Fibroblast of lung (primary cell): ENCODE measurements at places on chromosomes 2 and 18. TPM values are rescaled to one million over a fixed set of nuclear protein-coding genes. Genes with fewer than 3 reads are reported as not detected.

DNA sequence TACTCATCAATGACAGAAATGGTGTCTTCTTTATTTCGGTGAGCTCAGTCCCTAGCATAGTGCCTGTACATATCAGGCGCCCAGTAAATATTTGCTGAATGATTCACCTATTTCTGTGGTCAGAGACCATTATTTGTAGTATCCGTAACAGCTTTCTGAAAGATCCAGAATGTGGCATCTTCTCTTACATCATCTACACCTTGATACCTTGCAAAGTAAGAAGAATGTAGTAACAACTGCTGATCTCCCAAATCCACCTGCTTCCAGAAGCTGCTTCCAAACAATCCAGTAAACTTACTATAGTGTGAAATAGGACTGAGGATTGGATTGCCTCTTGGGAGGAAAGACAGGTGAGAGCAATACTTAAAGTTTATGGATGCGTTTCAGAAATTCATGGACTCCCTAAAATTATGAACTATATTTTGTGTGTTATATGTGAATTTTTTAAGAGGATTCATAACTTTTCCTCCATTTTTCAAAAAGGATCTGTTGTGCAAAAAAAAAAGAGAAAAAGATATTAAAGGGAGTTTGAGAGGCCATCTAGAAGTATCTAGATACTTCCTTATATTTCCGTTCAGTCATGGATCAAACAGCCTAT lies 945 bp upstream of the ASXL2 start:
- DNase-seq = peak; percentile 47

SMAD2 gene
- total RNA-seq = 31.3 and 76.0 TPM in 2 replicates

DNA sequence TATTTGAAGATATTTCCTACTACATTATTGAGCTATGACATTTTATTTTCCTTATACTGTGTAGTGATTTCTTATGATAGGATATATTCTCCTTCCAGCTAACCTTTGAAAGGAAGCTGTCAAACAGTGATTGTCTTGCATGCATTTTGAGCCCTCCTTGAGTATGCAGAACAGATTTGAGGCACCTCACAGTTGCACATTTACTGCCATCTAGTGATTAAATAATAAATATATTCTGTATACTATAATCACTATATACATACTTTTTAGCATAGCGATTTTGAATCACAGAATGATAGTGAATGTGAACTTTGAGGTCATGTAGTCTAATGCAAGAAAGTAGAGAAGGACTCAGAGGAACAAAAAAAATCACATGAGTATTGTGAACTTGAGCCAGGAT lies 268.4 kb upstream of the CDH19 start:
- DNase-seq = peak; percentile 19

GRCh38 chr2:197310987-197311420 lies 424 bp upstream of the ANKRD44 start:
- DNase-seq = no peak

- peak; percentile 33 for DNase-seq
Measured at GRCh38 chr2:58215429-58215828, 25.7 kb downstream of the FANCL start.

GRCh38 chr2:217363470-217363869 lies 503.6 kb upstream of the TNP1 start:
- no peak for DNase-seq

UGT1A5 gene
- not detected in 2 replicates for total RNA-seq

- DNase-seq = no peak
Measured at GRCh38 chr18:54173980-54174630, 50.4 kb downstream of the MBD2 start.

OBSL1 gene
- 28.7 and 34.4 TPM in 2 replicates for total RNA-seq

DNA sequence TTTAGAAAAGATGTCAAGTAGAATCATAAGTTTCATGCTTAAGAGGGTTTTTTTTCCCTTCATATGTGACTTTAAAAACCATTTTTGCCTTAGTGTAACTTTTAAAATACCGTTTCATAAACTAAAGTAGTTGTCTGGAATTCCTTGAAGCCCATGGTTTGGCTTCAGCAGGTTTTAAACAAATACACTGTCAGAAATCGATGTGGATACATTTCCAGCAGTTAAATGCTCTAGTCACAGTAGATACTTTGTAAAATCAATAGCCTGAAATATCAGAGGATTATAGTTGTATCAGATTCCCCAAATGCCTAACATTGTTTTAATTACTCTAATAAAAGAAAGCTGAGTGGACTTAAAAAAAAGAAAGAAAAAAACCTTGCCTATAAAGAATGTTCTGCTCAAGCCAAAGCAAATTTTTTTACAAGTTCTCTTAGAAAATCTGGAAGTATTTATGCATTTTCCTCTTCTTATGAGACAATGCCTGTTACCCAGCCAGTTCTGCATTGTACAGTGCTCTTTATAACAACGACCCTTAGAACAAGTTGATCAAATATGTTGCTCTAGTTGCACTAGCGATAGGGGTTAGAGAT lies 260.5 kb downstream of the LTBP1 start:
- no peak for DNase-seq

GRCh38 chr2:1940679-1941078 lies 196.4 kb upstream of the PXDN start:
- no peak for DNase-seq

DNA sequence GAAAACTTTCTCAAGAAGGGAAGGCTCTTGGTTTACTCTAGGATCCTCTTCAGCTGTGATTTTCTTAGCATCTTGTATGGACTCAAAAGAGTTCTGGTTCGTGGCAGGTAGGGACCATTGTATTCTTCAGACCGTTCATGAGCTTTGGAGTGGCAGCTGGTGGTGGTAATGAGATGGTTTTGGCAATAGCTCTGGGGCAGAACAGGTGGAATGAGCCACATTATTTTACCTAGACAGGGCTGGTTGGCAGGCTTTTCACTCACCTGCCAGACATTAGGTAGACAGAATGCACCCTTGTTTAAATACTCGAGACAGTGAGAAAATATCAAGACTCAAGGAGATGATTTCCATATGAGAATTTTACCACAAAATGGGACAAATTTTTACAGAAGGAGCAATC lies 26.2 kb upstream of the MGAT5 start:
- no peak for DNase-seq

GRCh38 chr18:58484989-58485981 lies 143.6 kb downstream of the ALPK2 start:
- DNase-seq = no peak

- DNase-seq = peak; percentile 13
Measured at GRCh38 chr18:23541349-23542093, 38.2 kb downstream of the RMC1 start.

CTNNA2 gene
- not detected in 2 replicates for total RNA-seq

GRCh38 chr2:62152000-62152399 lies 43.9 kb upstream of the B3GNT2 start:
- peak; percentile 79 for DNase-seq

ADCYAP1 gene
- total RNA-seq = not detected in 2 replicates

- no peak for DNase-seq
Measured at GRCh38 chr2:232532419-232532818, 6.5 kb downstream of the CHRND start.

GRCh38 chr2:70995426-70995729 lies 705 bp upstream of the TEX261 start:
- peak; percentile 31 for DNase-seq

GRCh38 chr2:230998882-230999281 lies 3.0 kb downstream of the SPATA3 start:
- no peak for DNase-seq
